ENCODE measurements at places on chromosomes 11 and 22.

GRCh38 chr22:31945971-31946680, 1.8 kb downstream of the YWHAH start:
- no peak for DNase-seq

GRCh38 chr11:96188243-96189006, 154.6 kb downstream of the MAML2 start:
- DNase-seq, result no peak

DNA sequence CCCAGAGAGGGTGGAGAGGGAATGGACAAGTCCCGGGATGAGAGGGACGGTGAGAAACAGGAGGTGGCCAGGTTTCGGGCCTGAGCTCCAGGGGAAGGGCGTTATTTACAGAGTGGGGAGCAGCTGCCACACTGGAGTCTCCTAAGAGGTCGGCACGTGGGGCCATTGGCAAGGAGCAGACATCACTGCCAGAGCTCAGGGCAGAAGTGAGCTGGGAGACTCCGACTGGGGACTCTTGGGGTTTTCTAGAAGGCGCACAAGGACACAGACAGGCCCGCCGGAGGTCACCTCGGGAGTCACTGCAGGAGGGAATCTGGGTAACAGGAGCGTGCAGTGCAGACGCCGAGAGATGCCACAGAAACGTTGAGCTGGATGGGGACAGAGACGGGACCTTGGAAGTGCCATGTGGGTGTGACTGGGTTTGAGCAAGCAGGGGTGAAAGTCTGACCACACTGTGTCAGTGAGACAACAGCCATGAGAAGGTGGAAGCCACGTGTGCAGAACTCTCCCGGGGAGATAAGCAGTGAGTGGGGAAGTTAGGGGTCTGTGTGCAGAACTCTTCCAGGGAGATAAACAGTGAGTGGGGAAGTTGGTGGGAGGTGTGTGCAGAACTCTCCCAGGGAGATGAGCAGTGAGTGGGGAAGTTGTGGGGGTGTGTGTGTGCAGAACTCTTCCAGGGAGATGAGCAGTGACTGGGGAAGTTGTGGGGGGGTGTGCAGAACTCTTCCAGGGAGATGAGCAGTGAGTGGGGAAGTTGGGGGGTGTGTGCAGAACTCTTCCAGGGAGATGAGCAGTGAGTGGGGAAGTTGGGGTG, 187.5 kb downstream of the SHANK2 start:
- DNase-seq, result no peak

- DNase-seq, result no peak
Observed at GRCh38 chr11:99148352-99148751, 127.6 kb downstream of the CNTN5 start.

DNA sequence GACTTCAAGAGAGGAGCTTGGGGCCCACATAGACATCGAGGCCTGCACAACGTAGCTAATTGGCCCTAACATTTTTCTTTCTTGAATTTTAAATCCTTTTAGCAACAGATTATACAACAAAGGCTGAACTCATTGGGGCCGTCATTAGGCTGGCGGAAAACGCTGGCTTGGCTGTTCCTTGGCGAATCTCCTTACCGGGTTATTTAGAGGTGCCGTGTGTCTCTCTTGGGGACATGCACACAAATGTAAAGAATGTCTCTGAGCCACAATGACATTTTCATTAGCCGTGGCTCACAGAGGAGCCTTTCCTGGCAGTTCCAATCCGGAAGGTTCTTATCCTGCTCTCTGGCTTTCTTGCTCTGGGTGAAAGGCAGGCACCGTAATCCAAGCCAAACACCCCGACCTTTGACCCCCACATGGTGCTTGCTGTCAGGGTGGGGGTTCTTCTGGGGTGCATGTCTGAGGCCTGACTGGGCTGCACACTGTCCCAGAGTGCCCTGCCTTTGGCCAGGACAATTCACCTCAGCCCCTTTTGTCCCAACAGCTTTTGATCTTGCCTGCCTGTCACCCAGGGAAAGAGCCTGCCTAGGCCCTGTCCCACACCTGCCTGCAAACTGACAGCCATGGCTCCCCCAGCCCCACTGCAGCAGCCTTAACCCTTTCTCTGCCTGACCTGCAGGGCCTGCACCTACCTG, 9.2 kb upstream of the FGF3 start:
- DNase-seq, result no peak

GRCh38 chr11:914747-915501, 4.3 kb upstream of the CHID1 start:
- DNase-seq, result no peak

DNA sequence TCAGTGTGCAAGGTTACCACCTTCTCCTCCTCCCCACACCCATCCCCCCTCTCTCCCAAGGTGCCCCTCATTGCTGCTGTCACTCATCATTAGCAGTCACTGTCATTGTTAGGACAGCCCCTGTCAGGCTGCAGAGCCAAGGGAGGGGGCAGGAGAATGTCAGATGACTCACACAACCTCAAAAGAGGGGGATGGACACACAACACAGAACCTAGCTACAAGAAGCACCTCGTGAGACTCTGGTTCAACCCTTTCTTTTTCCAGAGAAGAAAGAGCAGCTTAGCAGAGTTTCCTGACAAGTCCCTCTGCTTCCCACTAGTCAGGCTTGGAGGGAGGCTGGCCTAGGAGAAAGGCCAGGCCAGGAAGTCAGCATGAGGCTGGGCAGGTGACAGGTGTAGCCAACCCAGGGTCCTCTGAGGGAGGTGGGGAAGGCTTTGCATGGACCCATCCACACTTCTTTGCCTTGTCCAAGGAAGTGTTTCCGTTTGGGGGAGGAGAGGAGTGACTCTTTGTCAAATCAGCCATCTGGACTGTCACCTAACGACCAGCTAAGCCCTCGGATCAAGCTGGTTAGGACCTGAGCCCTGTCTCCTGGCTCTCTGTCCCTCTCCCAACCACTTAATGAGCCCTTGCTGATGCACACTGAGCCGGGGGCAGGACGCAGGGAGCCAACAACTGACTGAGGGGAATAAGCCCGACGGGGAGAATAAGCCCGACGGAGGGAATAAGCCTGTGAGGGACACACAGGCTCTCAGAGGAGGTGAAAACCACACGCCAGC, 18.3 kb downstream of the ADORA2A start:
- DNase-seq, result no peak

DNA sequence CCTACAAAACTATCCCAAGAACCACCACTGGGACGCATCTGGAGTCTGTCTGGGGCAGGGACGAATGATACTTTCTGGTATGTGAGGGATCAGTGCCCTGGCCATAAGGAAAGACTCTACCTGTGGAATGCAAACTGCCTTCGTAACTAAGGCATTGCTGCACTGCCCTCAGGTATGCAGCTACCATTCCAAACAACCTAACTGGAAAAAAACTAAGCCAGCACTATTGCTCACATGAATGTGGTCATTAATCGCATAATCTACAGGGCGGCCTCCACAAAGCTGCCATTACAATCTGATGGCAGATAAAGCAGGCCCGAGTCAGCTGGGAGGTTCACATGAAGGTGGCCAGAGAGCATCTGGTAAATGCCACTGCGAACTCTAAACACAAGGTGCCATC, 3.9 kb downstream of the PACSIN2 start:
- DNase-seq, result no peak

DNA sequence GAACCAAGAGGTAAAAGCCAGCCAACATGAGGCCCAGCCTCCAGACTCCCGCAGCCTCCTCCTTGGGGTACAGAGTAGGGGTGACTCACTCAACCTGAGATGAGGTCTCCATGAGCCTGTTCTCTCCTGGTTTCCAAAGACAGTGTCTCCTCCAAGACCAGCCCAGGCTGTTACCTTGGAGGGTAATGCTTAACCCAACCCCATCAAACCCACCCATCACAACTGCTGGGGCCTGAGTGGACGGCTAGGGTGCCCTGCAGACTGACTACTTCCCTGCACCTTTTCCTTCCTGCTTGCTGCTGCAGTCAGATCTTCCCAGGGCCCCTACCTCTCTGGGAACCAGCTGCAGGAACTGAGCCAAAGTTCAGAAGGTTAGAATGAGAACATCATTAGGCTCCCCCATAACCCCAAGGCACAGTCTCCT, 5.1 kb upstream of the NOL12 start:
- no peak for DNase-seq

GRCh38 chr11:133669371-133670053, 137.2 kb upstream of the OPCML start:
- DNase-seq, result no peak

GRCh38 chr11:61709572-61709971, 29.4 kb downstream of the DAGLA start:
- DNase-seq, result no peak

DNA sequence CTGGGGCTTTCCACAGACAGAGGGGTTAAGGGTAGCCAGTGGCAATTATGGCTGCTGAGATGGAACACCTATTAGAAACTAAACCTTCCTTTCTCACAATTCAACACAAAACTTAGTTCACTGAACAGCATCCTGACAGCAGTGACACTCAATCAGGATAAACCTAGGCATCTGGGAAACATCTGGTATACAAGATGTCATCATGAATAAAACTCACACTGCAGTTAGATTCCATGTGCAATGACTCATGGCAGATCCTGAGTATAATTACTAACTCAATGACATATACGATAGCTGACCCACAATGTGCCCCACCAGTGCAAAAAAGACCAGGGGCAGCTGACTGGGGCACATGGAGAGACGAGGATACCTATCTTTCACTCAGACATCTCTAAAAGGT, 17.7 kb downstream of the RBFOX2 start:
- no peak for DNase-seq

DNA sequence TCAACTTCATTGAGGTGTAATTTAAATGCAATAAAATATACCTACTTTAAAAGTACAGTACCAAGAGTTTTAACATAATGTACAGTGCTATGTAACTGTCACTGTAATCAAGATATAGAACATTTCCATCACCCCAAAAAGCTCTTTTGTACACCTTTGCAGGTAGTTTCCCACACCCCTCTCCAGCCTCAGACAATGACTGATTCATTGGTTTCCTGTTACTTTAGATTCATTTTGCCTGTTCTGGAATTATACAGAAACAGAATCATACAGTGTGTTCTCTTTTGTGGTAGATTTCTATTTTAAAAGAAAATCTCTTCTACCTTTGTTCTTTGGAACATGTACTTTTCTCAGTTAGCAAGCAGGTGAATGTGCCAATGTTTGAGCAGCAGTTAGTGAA, 38.2 kb downstream of the SHISA8 start:
- DNase-seq, result no peak

DNA sequence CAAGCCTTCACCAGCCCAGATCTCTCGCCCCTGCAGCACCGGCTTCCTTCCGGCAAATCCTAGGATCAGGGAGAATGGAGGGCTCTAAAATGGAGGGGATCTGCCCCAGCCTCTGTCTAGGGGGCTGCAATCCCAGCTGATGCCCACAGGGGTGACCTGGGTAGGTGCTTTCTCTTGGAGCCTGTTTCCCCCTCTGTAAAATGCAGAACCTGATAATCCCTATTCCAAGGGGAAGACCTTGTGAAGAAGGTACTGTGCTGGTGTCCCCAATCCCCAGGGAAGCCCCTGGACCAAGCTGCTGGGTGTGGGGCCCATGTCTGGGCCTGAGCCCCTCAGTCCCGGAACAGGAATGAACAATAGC, 2.8 kb downstream of the EMID1 start:
- no peak for DNase-seq

- DNase-seq, result no peak
Observed at GRCh38 chr11:110859240-110859840, 147.1 kb upstream of the ARHGAP20 start.

DNA sequence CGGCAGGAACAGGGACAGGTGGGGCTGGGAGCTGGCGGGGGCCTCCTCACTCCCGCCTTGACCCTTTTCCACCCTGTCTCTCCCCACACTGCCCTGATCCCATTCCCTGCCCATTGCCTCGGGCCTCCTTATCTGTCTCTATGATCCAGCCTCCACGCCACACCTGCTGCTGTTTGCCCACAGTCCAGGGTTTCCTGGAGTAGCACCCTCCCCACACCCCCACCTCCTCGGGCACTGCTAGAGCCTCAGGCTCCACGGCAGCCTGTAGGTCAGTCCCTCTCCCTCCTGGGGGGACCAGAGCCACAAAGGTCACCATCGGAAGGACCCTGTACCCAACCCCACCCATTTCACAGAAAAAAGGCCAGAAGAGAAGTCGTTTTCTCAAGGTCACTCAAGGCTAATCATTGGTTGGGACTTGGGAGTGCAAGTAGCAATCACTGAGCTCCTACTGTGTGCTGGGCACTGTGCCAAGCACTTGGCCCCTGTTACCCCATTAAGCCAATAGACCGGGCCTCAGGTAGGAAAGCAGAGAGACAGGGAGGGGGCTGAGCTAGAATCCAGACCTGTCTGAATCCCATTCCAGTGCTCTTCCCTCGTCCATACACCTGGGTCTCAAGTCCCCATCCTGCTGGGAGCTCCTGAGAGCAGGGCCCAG, 71.8 kb downstream of the PDE2A start:
- DNase-seq, result no peak
